ENCODE measurements at places on chromosomes 1 and 21.

GRCh38 chr1:166814611-166815010 is 24.7 kb upstream of the POGK start:
- DNase-seq = no peak

- DNase-seq = no peak
These were observed 604.6 kb downstream of the MRPL39 start for GRCh38 chr21:25002676-25003075.

DNA sequence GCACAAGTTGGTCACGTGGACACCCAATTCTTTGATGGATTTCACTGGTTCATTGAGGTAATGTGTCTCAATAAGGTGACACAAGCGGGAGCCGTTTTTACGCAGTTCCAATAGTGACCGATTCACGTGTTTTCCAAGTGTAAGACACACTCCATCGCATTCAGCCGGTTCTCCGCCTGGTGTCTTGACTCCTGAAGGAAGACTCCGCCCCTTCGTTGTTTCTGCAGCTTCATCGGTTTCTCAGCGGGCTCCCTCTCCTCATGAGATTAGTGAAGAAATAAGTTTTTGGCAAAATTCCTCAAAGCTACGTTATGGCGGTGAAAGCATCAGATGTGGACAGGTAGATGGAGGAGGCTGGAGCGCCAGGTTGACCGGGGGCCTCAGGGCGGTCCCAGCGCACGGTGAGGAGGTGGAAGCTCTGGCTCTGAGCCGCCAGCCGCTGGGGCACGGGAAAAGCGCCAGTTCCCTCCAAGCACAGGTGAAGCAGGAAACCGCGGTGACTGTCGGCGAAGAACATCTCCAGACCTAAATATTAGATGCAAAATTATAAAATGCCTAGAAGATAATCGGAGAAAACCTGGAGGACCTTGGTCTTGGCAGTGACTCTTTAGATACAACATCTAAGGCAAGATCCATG is 21.0 kb downstream of the CD2 start:
- no peak for DNase-seq

DNA sequence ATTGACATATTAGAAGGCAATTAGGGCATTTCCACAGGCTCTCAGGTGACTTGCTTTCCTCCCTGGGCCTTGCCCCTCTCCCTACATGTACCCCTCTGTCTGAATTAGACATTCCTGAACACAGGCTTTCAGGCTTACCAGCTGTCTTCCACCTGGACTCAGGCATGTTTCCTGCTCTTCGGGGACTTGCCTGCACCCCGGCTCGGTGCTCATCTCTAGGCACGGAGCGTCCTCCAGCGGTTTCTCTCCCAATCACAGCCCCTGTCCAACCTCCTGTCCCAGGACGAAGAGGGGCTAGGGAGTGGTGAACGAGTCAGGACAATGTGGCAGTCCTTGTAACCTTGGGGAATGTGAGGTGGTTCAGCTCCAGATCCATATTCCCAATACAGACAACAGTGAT is 4.2 kb downstream of the PROK1 start:
- no peak for DNase-seq

GRCh38 chr1:200034262-200034557 is 6.7 kb downstream of the NR5A2 start:
- DNase-seq = no peak

GRCh38 chr1:91129017-91129416 is 107.2 kb upstream of the ZNF644 start:
- DNase-seq = no peak

DNA sequence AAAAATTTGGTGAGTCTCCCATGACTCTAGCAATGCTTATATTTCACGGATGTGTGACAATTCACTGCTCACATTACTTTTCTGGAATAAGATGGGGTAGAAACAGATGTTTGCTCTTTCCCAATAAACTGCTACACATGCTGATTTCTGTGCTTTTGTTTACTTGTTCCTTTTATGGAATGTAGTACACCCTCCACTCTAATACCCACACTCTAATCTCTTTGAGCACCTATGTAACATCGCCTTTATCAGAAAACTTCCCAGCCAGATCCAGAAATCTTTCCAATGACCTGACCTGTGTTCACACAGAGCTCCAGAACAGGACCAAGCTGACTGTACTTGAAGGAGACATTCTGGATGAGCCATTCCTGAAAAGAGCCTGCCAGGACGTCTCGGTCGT is 4.2 kb downstream of the HSD3B2 start:
- DNase-seq = no peak
